ENCODE measurements at places on chromosomes 7 and 10.

- DNase-seq = no peak
These were observed 3.4 kb upstream of the FAM24B start for GRCh38 chr10:122882766-122883165.

DNA sequence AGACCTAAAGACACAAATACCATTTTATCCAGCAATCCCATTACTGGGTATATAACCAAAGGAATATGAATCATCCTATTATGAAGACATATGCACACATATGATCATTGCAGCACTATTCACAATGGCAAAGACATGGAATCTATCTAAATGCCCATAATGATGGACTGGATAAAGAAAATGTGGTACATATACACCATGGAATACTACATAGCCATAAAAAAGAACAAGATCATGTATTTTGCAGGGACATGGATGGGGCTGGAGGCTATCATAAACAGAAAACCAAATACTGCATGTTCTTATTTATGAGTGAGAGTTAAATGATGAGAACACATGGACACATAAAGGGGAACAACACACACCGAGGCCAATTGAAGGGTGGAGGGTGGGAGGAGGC, 3.8 kb downstream of the MACC1 start:
- DNase-seq = no peak

GRCh38 chr7:108403597-108404217, 52.5 kb downstream of the NRCAM start:
- DNase-seq = no peak

GRCh38 chr7:123647106-123647730, 8.4 kb upstream of the LMOD2 start:
- no peak for DNase-seq

GRCh38 chr10:30591249-30591670, 38.3 kb downstream of the LYZL2 start:
- DNase-seq = peak; percentile 9

DNA sequence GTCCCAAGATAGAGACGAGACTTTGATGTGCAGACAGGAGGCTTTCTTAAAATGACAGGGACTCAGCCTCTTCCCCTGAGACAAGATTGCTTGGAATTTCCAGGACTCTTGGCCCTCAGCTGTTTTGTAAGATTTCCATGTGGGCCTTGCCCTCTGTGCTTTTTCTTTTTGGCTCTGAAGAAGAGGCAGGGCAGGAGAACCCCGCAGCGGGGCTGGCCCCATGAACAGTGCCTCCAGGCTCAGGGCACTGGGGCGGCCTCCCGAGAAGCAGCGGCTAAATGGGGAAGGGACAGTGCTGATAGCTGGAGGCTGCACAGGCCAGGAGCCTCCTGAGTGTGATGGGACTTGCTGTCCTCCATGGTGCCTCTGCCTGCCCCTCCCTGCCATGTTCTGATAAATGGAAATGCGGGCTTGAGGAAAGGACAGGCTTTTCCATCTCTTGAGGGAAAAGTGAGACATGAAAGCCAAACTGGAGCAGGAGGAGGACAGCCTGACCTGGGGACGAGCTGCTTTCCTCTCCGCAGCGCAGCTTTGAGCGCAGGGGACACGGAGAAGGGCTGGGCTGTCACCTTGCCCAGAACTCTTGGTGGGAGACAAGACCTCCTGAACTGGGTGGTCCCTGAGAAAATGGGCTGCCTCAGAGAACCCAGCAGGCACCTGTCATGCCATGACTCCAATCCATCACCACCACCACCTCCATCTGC, 12.1 kb downstream of the SAP25 start:
- no peak for DNase-seq

DNA sequence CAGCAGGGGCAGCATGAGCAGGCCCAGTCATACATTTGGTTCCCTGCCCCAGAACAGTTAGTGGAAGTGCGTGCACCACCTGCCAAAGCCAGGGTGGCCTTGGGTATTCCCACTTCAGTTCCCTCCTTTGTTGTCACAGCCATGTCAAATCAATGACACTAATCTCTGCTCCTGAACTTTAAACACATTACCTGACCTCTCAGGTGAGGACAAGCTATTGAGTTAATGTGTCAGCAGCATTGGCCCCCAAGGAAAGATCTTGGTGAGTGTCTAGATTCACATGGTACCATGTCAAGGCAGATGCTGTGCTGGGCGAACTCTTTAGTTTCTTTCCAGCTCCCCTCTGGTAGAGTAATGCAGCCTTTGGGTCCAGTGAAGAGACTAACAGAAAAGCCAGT, 2.1 kb downstream of the CYP3A5 start:
- no peak for DNase-seq

DNA sequence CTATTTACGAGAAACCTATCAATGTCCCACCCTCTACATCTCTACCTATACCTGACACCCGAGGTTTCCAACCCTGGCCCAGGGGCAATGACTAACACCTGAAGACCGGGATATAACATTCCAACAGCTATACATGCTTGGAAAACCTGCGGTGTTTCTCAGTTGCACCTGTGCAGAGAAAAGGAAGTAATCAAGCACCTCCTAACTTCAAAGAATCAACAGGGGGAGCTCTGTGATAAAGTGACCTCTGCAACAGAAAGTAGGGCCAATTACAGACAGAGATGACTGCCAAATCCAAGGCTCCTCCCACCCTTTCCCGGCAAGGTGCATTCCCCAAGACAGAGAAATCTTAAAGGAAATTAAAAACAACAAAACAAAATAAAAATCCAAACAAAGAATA, 41.3 kb downstream of the CCDC6 start:
- DNase-seq = no peak
